Osteocyte (in vitro differentiated cells): ENCODE measurements at places on chromosomes 3 and 15.

DNA sequence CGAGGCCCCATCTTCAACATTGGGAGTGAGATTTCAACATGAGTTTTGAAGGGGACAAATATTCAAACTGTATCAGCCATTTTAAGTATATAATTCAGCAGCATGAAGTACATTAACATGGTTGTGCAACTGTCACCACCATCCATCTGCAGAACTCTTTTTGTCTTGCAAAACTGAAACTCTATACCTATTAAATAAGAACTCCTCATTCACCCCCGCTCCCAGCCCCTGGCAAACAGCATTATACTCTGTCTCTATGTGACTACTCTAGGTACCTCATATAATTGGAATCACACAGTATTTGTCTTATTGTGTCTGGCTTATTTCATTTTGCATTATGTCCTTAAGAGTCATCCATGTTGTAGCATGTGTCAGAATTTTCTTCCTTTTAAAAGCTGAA is 110.1 kb downstream of the MAP2K5 start:
- no peak for DNase-seq

- DNase-seq = no peak
Measured at GRCh38 chr15:84904419-84904818, 20.0 kb downstream of the SLC28A1 start.

- no peak for DNase-seq
Measured at GRCh38 chr3:31974471-31974870, 6.6 kb downstream of the OSBPL10 start.

GRCh38 chr3:64214381-64215018 is 10.8 kb downstream of the PRICKLE2 start:
- no peak for DNase-seq

- DNase-seq = no peak
Measured at GRCh38 chr3:31622636-31623288, 90.0 kb downstream of the STT3B start.

DNA sequence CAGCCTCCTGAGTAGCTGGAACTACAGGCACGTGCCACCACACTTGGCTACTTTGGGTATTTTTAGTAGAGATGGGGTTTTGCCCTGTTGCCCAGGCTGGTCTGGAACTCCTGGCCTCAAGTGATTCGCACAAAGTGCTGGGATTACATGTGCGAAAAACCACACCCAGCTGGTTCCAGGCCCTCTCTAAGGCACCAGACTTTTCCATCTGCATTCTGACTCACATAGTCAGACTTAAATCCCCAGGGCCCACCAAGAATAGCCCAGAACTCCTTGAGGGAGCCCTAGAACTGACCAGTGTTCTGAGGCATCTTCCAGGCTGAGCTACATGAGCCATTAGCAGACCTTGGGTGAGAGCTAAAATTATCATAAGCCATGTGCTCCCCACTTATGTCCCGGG is 68.1 kb downstream of the NMD3 start:
- no peak for DNase-seq

DNA sequence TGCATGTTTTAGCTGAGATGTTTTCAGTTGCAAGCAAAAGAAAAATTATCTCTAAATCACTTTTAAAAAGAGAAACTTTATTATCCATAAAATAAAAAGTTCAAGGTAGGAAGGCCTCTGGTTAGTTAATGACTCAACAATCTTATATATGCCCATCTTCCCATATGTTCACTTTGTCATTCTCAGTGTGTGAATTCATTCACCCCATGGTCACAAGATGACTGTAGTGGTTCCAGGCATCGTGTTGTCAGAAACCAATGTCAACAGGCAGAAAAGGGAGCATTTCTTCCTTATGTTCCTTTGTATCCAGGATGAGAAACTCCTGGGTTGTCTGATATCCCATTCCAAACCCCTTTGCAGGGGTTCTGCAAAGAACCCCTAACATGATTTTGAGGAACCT is 119.9 kb upstream of the RAP2B start:
- DNase-seq = no peak
